ENCODE measurements at places on chromosomes 1 and 21. TPM values are rescaled to one million over a fixed set of nuclear protein-coding genes. Genes with fewer than 3 reads are reported as not detected.

GRCh38 chr1:78088486-78088885 is 42.7 kb downstream of the GIPC2 start:
- no peak overlapping the region for H3K27ac ChIP-seq
- no peaks in the 10 kb centered on the region for H3K4me1 ChIP-seq
- no peak overlapping the region for H3K4me3 ChIP-seq
- no peak for DNase-seq

GRCh38 chr1:36109041-36109679 is 15.9 kb downstream of the COL8A2 start:
- no peaks in the 10 kb centered on the region for H3K4me1 ChIP-seq
- DNase-seq: no peak
- H3K27me3 ChIP-seq: no peaks in the 10 kb centered on the region
- no peak overlapping the region for H3K27ac ChIP-seq
- no peak overlapping the region for H3K4me3 ChIP-seq

- H3K27ac ChIP-seq: peak overlapping the region; percentile 76
- peak overlapping the region; percentile 59 for H3K4me3 ChIP-seq
- H3K4me1 ChIP-seq: peaks cover 3% of the 10 kb centered on the region
Observed at GRCh38 chr1:175192111-175192629, 406 bp downstream of the KIAA0040 start.

Gene MANEAL
- 1.2 TPM for polyA plus RNA-seq

Gene SAMD11
- polyA plus RNA-seq: 3.7 TPM

GRCh38 chr1:15963968-15964648 is 11.8 kb downstream of the ZBTB17 start:
- DNase-seq: no peak
- peaks cover 9% of the 10 kb centered on the region for H3K36me3 ChIP-seq
- H3K4me1 ChIP-seq: peaks cover 49% of the 10 kb centered on the region
- peak overlapping the region; percentile 57 for H3K27ac ChIP-seq

DNA sequence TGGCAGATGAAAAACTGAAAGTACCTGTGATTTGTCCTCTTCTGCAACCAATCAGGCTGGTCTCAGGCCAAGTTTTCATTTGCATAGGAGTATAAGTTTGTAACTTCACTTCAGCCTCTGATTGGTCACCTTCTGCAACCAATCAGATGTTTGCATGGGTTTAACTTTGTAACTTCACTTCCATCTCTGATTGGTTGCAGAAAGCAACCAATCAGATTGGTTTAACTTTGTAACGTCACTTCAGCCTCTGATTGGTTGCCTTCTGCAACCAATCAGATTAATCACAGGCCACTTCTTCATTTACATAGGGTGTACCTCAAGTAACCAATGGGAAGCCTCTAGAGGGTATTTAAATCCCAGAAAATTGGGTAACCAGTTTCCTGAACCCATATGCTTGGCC is 18.9 kb upstream of the TUT4 start:
- H3K36me3 ChIP-seq: no peaks in the 10 kb centered on the region
- no peaks in the 10 kb centered on the region for H3K27me3 ChIP-seq
- no peak overlapping the region for H3K27ac ChIP-seq
- H3K4me3 ChIP-seq: no peak overlapping the region
- H3K4me1 ChIP-seq: peaks cover 18% of the 10 kb centered on the region
- no peak for DNase-seq

Gene TCP10L
- polyA plus RNA-seq: not detected

GRCh38 chr21:32062591-32063227 is 189.9 kb downstream of the HUNK start:
- H3K27ac ChIP-seq: no peak overlapping the region
- no peaks in the 10 kb centered on the region for H3K36me3 ChIP-seq
- H3K4me3 ChIP-seq: no peak overlapping the region
- DNase-seq: no peak
- H3K4me1 ChIP-seq: no peaks in the 10 kb centered on the region

GRCh38 chr1:3710251-3710650 is 42.0 kb upstream of the CCDC27 start:
- no peaks in the 10 kb centered on the region for H3K36me3 ChIP-seq
- no peak overlapping the region for H3K4me3 ChIP-seq
- H3K27ac ChIP-seq: no peak overlapping the region
- peaks cover 22% of the 10 kb centered on the region for H3K27me3 ChIP-seq
- DNase-seq: no peak
- H3K4me1 ChIP-seq: no peaks in the 10 kb centered on the region

Gene PGBD5
- polyA plus RNA-seq: 1.9 TPM

- no peaks in the 10 kb centered on the region for H3K27me3 ChIP-seq
- H3K27ac ChIP-seq: no peak overlapping the region
- no peaks in the 10 kb centered on the region for H3K4me1 ChIP-seq
Observed at GRCh38 chr1:232340446-232340845, 289.5 kb downstream of the SIPA1L2 start.

DNA sequence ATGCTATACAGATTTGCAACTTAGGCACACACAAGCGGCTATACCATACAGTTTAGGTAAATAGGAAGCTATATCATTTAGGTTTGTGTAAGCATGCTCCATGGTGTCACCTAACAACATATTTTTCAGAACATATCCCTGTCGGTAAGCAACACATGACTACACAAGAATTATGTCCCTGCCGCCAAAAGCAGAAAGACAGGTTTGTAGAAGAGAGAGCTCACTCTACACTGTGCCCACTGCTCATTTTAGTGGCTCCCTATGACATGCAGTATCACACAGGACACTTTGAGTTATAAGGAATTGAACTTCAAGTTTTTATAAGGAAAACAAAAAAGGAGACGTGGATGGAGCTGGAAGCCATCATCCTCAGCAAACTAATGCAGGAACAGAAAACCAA is 132.5 kb upstream of the KAZN start:
- no peak overlapping the region for H3K27ac ChIP-seq
- H3K4me1 ChIP-seq: no peaks in the 10 kb centered on the region
- H3K4me3 ChIP-seq: no peak overlapping the region
- no peaks in the 10 kb centered on the region for H3K27me3 ChIP-seq
- no peaks in the 10 kb centered on the region for H3K36me3 ChIP-seq

Gene LRRC3
- polyA plus RNA-seq: 2.9 TPM

DNA sequence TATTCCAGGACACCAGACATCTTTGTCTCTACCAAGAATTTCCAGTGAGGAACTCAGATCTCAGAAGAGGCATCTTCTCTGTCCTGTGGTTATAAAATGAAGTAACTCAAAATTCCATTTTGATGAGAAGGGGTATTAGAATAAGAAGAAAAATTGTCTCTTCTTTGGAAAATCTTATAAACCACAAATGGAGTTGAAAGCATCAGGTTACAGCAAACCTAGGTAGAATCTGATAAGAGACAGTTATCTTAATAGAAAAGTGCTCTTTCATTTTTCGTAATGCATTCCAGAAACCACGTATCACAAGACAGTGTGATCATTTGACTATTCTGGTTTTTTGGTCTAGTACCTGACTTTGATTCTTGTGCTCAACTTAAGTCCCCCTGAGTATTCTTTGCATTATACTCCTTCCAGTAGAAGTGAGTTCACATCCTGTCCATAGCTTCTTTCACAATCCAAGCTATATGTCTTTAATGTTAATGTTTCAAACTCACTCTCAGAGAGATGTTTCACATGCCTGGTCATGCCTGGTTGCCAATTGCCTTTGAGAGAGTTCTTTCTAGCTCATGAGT is 120.9 kb upstream of the PRDX6 start:
- H3K36me3 ChIP-seq: no peaks in the 10 kb centered on the region
- H3K27ac ChIP-seq: no peak overlapping the region
- no peaks in the 10 kb centered on the region for H3K27me3 ChIP-seq
- no peak overlapping the region for H3K4me3 ChIP-seq

DNA sequence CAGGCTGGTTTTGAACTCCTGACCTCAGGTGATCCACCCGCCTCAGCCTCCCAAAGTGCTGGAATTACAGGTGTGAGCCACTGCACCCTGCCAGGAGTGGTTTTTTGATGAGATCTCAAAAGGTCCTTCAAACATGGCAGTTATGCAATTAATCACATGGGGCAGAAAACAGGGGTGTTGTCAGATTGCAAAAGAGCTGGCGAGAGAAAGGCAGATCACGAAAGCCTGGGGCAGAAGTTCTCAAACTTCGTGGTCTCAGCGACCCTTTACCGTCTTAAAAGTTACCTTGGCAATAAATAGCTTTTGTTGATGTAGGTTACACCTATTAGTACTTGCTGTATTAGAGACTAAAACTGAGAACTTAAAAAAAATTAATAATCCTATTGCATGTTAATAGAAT is 16.1 kb downstream of the CNR2 start:
- H3K4me3 ChIP-seq: no peak overlapping the region
- no peaks in the 10 kb centered on the region for H3K27me3 ChIP-seq
- no peak for DNase-seq
- H3K4me1 ChIP-seq: no peaks in the 10 kb centered on the region
- H3K27ac ChIP-seq: no peak overlapping the region

DNA sequence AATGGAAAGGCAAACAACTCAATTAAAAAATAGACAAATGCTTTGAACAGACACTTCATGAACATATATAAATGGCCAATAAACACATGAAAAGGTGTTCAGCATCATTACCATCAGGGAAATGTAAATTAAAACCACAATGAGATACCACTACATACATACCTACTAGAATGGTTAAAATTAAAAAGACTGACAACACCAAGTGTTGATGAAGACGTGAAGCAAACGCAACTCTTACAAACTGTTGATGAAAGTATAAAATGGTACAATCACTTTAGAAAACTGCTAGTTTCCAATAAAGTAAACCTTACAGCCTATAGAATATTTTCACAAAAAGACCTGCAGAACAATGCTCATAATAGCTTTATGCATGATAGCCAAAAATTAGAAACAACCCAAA is 10.1 kb downstream of the EIF2B3 start:
- H3K4me3 ChIP-seq: no peak overlapping the region
- no peaks in the 10 kb centered on the region for H3K27me3 ChIP-seq
- no peaks in the 10 kb centered on the region for H3K4me1 ChIP-seq
- H3K27ac ChIP-seq: no peak overlapping the region
- peaks cover 11% of the 10 kb centered on the region for H3K36me3 ChIP-seq

DNA sequence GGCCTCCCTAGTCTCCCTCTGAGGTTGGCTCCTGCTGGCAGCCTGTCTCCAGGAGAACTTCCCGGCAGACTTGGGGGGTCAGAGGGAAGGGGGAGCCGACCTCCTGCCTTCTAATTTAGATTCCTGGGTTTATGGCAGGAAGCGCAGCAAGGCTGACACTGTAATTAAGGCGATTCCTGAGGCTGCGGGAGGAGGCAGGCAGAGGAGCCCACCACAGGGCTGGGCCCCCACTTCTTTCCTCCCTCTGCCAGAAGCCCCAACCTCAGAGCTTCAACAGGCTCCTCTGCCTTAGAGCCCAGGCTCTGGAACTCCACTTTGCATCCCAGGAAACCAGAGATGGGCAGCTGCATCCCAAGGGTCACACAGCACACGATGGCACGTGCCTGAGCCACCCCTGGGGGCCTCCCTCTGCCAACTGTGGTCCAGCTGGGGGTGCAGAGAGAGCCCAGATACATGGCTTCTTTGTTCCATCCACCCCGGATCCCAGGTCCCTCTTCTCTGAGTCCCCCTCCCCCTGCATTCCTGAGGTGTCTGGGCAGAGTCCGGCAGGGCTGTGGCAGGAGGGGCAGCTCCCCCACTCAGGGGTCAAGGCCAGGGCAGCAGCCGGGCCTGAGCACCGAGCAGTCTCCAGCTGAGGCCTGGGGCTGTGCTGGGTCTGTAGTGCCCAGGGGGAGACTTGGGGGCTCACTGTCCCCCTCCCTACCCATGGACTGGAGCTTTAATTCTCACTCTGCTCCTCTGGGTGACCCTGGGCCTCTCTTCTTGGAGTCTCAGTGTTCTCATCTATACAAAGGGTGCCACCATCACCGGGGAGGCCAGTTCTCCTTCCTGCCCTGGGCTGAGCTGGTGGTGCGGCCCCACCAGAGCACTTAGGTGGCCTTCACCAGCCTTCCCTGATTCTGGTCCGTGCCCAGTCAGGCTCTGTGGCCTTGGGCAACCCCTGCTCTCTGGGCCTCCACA is 39.4 kb upstream of the FAM131C start:
- H3K36me3 ChIP-seq: no peaks in the 10 kb centered on the region
- no peaks in the 10 kb centered on the region for H3K4me1 ChIP-seq
- H3K27me3 ChIP-seq: no peaks in the 10 kb centered on the region
- no peak for DNase-seq
- no peak overlapping the region for H3K27ac ChIP-seq
- no peak overlapping the region for H3K4me3 ChIP-seq

DNA sequence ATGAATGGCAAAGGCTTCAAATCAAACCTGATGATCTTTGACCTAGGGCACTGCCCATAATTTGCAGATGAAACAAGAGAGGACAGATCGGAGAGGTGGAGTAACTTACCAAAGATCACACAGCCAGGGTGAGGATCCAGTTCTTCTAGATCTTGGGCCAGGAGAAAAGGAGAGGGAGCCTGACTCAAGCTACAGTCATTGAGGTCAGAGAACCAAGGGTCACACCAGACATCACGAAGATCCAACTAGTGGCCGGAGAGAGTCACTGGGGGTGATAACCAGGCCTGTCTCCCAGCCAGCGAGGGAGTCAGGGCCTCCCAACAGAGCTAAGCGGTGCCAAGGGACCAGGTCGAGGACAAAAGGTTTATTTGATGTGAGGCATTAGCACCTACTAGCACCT is 115.0 kb downstream of the RIPK4 start:
- H3K4me3 ChIP-seq: no peak overlapping the region
- DNase-seq: no peak

- no peak for DNase-seq
- no peaks in the 10 kb centered on the region for H3K4me1 ChIP-seq
- no peak overlapping the region for H3K4me3 ChIP-seq
- H3K36me3 ChIP-seq: no peaks in the 10 kb centered on the region
Observed at GRCh38 chr1:167033646-167034045, 44.6 kb downstream of the MAEL start.

Gene PROX1
- polyA plus RNA-seq: 2.4 TPM

DNA sequence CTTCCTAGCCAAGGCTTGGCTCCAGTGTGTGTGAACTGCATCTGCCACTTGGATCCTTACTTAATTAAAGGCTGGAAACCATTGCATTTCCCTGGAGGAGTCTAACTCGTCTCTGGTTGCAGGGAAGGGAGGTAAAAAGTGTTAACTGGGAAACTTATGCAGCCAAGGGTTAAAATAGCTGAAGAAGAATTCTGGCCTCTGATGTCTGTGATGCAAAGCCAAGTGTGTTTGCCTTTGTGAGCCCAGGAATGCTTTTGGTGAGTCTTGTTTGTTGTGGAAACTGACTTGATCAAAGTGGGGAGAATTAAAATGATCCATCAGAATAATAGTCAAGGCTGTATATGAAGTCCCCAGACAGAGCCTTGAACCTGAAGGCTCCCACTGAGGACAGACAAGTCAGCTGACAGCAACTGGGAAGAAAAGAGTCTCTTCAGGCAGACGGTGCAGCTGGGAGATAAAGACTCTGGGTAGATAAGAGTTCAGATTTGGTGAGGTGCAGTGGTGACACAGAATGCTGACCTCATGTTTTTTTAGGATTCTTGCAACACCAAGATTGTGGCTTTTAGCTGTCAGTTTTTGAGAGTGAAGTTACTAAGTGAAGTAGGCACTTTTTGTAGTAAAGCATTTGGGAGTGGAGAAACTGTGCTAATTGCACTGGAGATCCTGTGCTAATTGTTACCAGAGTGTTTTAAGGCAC is 59.5 kb upstream of the WLS start:
- H3K36me3 ChIP-seq: no peaks in the 10 kb centered on the region
- H3K4me1 ChIP-seq: peaks cover 8% of the 10 kb centered on the region
- no peak overlapping the region for H3K4me3 ChIP-seq
- peak overlapping the region; percentile 73 for H3K27ac ChIP-seq

All from sigmoid colon (tissue), 7 donors.